ENCODE measurements at places on chromosomes 16 and 17.

GRCh38 chr17:9900044-9900594, 5.0 kb downstream of the RCVRN start:
- DNase-seq: no peak

DNA sequence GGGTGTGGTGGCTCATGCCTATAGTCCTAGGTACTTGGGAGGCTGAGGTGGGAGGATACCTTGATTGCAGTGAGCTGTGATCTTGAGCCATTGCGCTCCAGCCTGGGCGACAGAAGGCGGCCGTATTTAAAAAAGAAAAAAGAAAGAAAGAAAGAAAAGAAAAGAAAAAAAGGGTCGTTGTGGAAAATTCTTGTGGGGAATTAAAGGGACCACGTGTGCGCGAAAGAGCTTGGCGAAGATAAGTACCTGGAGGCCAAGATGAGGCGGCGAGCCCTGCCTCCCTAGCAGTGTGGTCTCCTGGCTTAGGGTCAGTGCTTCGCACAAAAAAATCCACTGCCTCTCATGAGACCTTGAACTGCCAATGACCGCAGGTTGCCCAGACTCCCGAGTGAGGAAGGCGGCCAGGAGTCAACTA, 728 bp upstream of the NMT1 start:
- DNase-seq: no peak

- DNase-seq: no peak
Measured at GRCh38 chr17:18002171-18002570, 29.5 kb downstream of the DRC3 start.

GRCh38 chr17:28247671-28248555, 71.1 kb upstream of the TMEM97 start:
- no peak for DNase-seq

GRCh38 chr17:784143-784542, 2.0 kb downstream of the MRM3 start:
- no peak for DNase-seq

GRCh38 chr16:1381612-1382406, 30.1 kb downstream of the GNPTG start:
- no peak for DNase-seq

GRCh38 chr16:83533193-83533592, 274.6 kb upstream of the HSBP1 start:
- DNase-seq: no peak

GRCh38 chr17:4506892-4507291, 8.2 kb downstream of the SPNS2 start:
- no peak for DNase-seq

DNA sequence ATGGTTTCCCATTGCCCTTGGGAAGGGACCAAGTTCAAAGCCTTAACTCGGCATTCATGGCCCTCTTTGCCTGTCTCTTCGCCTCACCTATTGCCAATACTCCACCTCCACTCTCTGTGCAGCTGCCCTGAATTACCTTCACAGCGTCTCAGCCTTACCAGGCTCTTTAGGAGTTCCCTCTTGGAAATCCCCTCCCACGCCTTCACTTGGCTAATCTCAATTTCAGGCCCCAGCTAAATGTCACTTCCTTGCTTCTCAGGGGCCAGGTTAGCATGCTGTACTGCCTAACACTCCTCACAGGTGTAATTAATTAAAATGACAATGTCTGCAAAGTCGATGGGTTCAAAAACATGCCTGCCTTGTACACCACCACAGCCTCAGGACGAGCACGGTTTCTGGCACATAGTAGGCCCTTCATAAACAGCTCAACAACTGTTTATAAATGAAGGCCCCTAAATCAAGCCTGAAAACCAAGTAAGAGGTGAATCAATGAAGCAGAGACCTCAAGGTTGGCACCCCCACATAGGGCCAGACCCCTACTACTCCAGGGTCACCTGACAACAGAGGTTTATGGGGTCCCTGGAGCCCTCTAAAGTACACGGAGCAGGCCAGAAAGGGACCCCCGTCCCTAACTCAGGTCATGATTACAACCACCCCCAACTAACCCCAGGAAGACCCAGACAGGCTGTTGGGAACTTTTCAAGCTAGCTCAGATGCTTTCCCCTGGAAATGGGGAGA, 11.2 kb upstream of the EEF2K start:
- no peak for DNase-seq

DNA sequence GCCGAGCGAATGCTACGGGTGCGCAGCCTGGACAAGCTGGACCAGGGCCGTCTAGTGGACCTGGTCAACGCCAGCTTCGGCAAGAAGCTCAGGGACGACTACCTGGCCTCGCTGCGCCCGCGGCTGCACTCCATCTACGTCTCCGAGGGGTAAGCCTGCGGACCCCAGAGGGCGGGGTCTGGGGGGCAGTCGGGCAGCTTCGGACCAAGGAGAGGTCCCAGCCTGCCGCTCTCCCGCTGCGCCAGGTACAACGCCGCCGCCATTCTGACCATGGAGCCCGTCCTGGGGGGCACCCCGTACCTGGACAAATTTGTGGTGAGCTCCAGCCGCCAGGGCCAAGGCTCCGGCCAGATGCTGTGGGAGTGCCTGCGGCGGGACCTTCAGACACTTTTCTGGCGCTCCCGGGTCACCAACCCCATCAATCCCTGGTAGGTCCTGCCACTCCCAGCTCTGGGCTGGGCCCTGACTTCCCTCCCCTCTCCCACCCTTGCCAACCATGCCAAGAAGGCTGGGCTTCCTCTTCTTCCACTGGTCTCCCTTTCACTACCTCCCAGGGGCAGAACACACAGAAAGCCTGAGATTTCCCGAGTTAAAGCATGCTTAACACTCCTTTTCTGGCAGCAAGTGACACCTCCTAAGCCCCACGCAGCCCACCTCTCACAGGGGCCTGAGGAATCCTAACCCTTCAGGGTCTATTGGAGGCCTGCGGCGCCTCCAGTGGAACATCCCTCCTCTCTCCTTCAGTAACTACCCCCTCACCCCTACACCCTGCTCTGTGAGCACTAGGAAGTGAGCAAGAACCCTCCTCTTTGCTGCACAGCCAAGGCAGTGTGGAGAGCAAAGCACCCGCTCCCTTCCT, 3.2 kb downstream of the NAGS start:
- DNase-seq: no peak

GRCh38 chr16:50270510-50271147, 4.3 kb downstream of the ADCY7 start:
- no peak for DNase-seq

GRCh38 chr17:47878203-47879027, 17.6 kb upstream of the SP2 start:
- no peak for DNase-seq

- DNase-seq: peak; percentile 62
Measured at GRCh38 chr17:30021708-30022317, 80.4 kb downstream of the EFCAB5 start.

GRCh38 chr16:85429776-85430522, 183.2 kb upstream of the GSE1 start:
- no peak for DNase-seq

- no peak for DNase-seq
Measured at GRCh38 chr16:12091569-12092543, 115.3 kb downstream of the SNX29 start.

DNA sequence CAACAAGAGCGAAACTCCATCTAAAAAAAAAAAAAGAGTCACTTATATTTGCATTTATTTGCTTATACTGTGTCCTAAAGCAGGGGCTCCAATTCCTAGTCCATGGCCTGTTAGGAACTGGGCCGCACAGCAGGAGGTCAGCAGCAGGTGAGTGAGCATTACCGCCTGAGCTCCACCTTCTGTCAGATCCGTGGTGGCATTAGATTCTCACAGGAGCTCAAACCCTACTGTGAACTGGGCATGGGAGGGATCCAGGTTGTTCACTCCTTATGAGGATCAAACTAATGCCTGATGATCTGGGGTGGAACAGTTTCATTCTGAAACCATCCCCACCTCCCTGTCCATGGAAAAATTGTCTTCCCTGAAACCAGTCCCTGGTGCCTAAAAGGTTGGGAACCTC, 24.9 kb downstream of the ITGB3 start:
- no peak for DNase-seq

DNA sequence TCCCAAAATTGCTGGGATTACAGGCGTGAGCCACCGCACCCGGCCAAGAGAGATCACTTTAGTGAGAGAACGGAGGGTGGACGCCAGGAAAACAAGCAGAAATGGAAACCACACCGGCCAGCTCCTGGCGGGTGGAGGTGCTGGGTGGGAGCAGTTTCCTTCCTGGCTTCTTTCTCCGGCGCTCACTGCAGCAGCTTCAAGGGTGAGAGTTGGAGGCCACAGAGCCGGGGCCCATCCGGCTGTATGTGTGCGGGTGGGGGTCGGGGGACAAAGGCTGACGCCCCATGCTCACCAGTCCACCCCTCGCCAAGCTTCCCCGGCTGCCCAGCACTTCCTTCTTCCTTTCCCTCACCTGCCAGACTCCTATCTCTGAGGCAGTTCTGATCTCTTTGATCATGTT, 13.5 kb upstream of the BHLHA9 start:
- peak; percentile 35 for DNase-seq

GRCh38 chr17:6239241-6239798, 169.1 kb downstream of the WSCD1 start:
- no peak for DNase-seq
